Dermis blood vessel endothelial cell (primary cell): ENCODE measurements at places on chromosomes 4 and X. TPM values are rescaled to one million over a fixed set of nuclear protein-coding genes. Genes with fewer than 3 reads are reported as not detected.

SFRP2 gene
- total RNA-seq = 0.09 TPM in 1 of 2 replicates, not detected in the other

IL2RG gene
- total RNA-seq = 0.51 TPM in 1 of 2 replicates, not detected in the other

NLGN4X gene
- 0.34 and 0.98 TPM in 2 replicates for total RNA-seq

CLDN2 gene
- total RNA-seq = 0.09 and 0.17 TPM in 2 replicates

USP17L13 gene
- total RNA-seq = not detected in 2 replicates

HS6ST2 gene
- total RNA-seq = under 0.01 and 0.19 TPM in 2 replicates

PHOX2B gene
- total RNA-seq = not detected in 2 replicates

SLC6A14 gene
- total RNA-seq = not detected in 2 replicates

SNCA gene
- 140 and 167 TPM in 2 replicates for total RNA-seq

CCSER1 gene
- total RNA-seq = 1.9 and 5.4 TPM in 2 replicates

AMOT gene
- total RNA-seq = 2.0 and 7.1 TPM in 2 replicates

SHROOM4 gene
- 39.0 and 47.0 TPM in 2 replicates for total RNA-seq

SSX2B gene
- not detected in 2 replicates for total RNA-seq

IL9R gene
- total RNA-seq = not detected in 2 replicates

SHOX gene
- total RNA-seq = not detected in 2 replicates

FGD1 gene
- 2.4 and 3.2 TPM in 2 replicates for total RNA-seq

MAP7D2 gene
- total RNA-seq = 0.09 and 0.17 TPM in 2 replicates

C4orf50 gene
- total RNA-seq = under 0.01 and 0.05 TPM in 2 replicates

SLITRK4 gene
- 0.14 and 0.34 TPM in 2 replicates for total RNA-seq

OPN1MW3 gene
- total RNA-seq = not detected in 2 replicates

JADE3 gene
- total RNA-seq = 10.9 and 17.5 TPM in 2 replicates

CDS1 gene
- total RNA-seq = 0.05 TPM in 1 of 2 replicates, not detected in the other

CFAP97 gene
- total RNA-seq = 26.2 and 41.8 TPM in 2 replicates

UGT2B11 gene
- total RNA-seq = not detected in 2 replicates

DMRTC1 gene
- total RNA-seq = not detected in 2 replicates

ING2 gene
- total RNA-seq = 4.3 and 7.7 TPM in 2 replicates

TMEM255A gene
- not detected in 2 replicates for total RNA-seq

ACE2 gene
- total RNA-seq = under 0.01 TPM in 1 of 2 replicates, not detected in the other

MAGEA4 gene
- not detected in 2 replicates for total RNA-seq

NAP1L2 gene
- 2.2 and 2.8 TPM in 2 replicates for total RNA-seq

BEX5 gene
- 0.17 TPM in 1 of 2 replicates, not detected in the other for total RNA-seq

ZNF280C gene
- 2.9 and 4.0 TPM in 2 replicates for total RNA-seq

MAGEB2 gene
- not detected in 2 replicates for total RNA-seq

PTPN13 gene
- 0.37 and 2.2 TPM in 2 replicates for total RNA-seq

BTK gene
- total RNA-seq = not detected in 2 replicates

CD38 gene
- total RNA-seq = 9.4 and 22.0 TPM in 2 replicates

ADH1A gene
- not detected in 2 replicates for total RNA-seq

LONRF3 gene
- 25.2 and 26.5 TPM in 2 replicates for total RNA-seq

GRID2 gene
- total RNA-seq = not detected in 2 replicates

MAGEA1 gene
- not detected in 2 replicates for total RNA-seq

MAOB gene
- total RNA-seq = 0.23 TPM in 1 of 2 replicates, not detected in the other

MAGED4 gene
- total RNA-seq = 28.2 and 28.9 TPM in 2 replicates

TCEAL6 gene
- total RNA-seq = not detected in 2 replicates

ANAPC4 gene
- 22.1 and 31.9 TPM in 2 replicates for total RNA-seq

PNMA6F gene
- total RNA-seq = not detected in 2 replicates

DCAF8L2 gene
- not detected in 2 replicates for total RNA-seq

HSFX1 gene
- 0.47 and 1.2 TPM in 2 replicates for total RNA-seq

FAM47E gene
- total RNA-seq = 0.14 and 0.17 TPM in 2 replicates

S100G gene
- total RNA-seq = not detected in 2 replicates

UGT2B17 gene
- not detected in 2 replicates for total RNA-seq

AKAP14 gene
- total RNA-seq = not detected in 2 replicates

DMRTC1B gene
- total RNA-seq = not detected in 2 replicates

MAGEA6 gene
- not detected in 2 replicates for total RNA-seq

FAM9C gene
- total RNA-seq = 0.05 TPM in 1 of 2 replicates, not detected in the other

ENPEP gene
- total RNA-seq = 0.14 and 1.5 TPM in 2 replicates

SPIN2B gene
- 8.7 and 9.9 TPM in 2 replicates for total RNA-seq
